ENCODE measurements at places on chromosomes 16 and 17.

- no peak for DNase-seq
Measured at GRCh38 chr17:53012364-53012763, 810.4 kb upstream of the KIF2B start.

GRCh38 chr17:63835167-63835720 is 7.2 kb downstream of the SMARCD2 start:
- no peak for DNase-seq

- DNase-seq: no peak
Measured at GRCh38 chr17:50386510-50386909, 10.8 kb downstream of the LRRC59 start.

- peak; percentile 42 for DNase-seq
Measured at GRCh38 chr17:7560172-7561027, 1.3 kb upstream of the SENP3 start.

- DNase-seq: peak; percentile 9
Measured at GRCh38 chr16:180101-180675, at the start of gene HBQ1. HBQ1 (plus strand) TSS chr16:180459; CDS start chr16:180487, 28 bp downstream.

DNA sequence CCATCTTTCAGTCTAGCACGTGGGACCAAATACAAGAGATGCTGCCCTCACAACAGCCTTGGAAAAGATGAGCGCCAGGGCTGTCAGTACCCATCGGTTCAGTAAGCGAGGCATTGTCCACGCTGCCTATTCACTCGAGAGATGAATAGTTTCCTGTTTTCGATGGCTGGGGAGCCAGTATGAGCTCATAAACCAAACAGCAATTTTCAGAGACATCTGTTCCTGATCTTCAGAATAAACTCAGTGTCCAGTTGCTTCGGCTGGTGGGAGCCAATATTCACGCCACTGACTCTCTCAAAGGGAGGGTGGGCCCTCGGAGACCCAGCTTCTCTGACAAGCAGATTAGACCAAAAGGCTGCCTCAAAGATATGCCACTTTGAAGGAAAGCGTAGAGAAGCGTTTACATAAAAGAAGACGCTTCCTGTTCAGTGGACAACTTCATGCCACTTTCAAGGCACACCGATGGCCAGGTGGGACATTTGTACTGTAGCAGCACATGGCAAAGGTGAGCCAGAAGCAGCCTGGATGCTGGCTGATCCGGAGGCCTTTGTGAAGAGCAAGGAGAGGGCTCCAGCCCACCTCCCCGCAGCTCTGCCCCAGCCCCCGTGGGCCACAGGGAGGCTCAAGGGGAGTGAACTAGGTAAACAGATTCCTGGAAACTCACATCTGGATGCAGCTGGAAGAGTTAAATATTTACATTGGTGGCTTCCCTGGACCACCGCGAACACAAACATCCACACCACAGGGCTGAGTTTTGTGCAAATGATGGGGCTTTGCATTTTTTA is 6.0 kb downstream of the TIMM22 start:
- no peak for DNase-seq
